ENCODE measurements at places on chromosomes 7 and 10.

GRCh38 chr7:64887756-64888508 is 15.1 kb upstream of the ZNF273 start:
- peaks cover 16% of the 10 kb centered on the region for H3K4me1 ChIP-seq
- H3K4me3 ChIP-seq = peak overlapping the region; percentile 94
- peak overlapping the region; percentile 81 for H3K27ac ChIP-seq

GRCh38 chr10:50400694-50401093 is 149.4 kb upstream of the ASAH2 start:
- H3K4me3 ChIP-seq = no peak overlapping the region
- DNase-seq = no peak
- H3K27ac ChIP-seq = no peak overlapping the region

DNA sequence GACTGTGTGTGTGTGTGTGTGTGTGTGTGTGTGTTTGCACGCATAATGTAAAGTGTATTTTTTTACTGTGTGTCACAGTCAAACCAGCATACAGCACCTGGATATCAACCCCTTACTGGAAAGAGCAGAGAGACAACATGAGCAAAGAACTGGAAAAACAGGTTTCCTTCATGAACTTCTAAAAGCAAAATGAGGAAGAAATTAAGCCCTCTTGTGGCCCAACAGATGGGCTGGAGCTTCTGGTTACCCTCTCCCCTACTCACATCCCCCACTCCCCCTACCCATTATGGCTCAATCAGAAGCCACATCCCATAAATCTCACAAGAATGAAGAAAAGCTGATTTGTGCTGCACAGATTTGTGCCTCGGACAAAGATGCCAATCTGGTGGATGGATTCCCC is 36.2 kb downstream of the PDE1C start:
- H3K4me1 ChIP-seq = no peaks in the 10 kb centered on the region
- no peaks in the 10 kb centered on the region for H3K36me3 ChIP-seq
- H3K27ac ChIP-seq = no peak overlapping the region
- H3K4me3 ChIP-seq = no peak overlapping the region

DNA sequence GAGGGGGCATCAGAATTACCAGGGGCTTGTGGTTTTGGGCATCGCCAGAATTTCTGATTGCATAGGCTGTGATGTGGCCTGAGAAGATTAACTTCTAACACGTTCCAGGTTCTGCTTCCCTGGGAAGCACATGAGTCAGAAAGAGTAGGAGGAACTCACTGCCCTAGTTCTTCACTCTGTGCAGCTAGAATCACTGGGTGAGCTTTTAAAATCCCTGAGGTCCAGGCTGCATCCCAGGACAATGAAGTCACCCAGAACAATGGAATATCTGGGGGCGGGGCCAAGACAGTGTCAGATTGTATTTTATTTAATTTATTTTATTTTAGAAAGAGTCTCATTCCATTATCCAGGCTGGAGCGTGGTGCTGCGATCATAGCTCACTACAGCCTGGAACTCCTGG is 636.5 kb downstream of the CALN1 start:
- H3K4me3 ChIP-seq = no peak overlapping the region
- H3K36me3 ChIP-seq = no peaks in the 10 kb centered on the region
- H3K27ac ChIP-seq = no peak overlapping the region
- DNase-seq = no peak

GRCh38 chr7:75889826-75890225 is 11.0 kb downstream of the RHBDD2 start:
- H3K4me1 ChIP-seq = peaks cover 12% of the 10 kb centered on the region
- DNase-seq = no peak
- no peaks in the 10 kb centered on the region for H3K36me3 ChIP-seq
- peak overlapping the region; percentile 47 for H3K4me3 ChIP-seq

DNA sequence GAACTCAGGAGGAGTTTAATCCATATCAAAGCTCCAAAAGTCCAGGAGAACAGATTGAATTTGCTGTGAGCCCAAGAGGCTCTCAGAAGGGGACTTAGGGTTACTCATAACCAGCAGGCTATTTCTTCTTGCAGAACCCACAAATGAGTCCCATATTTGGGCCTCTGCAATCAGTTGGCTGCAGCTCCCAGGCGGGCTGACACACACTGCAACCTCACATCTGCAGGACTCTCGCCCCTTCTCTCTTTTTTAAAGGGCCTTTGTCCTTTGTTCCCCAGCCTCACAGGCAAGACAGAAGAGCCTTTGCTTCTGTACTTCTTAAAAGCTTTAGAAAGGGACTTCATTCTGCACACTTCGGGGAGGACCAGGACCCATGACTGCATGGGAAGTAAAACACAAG is 26.7 kb downstream of the CREB3L2 start:
- H3K4me1 ChIP-seq = peaks cover 20% of the 10 kb centered on the region
- H3K36me3 ChIP-seq = no peaks in the 10 kb centered on the region
- no peak overlapping the region for H3K4me3 ChIP-seq
- no peaks in the 10 kb centered on the region for H3K27me3 ChIP-seq
- no peak for DNase-seq

DNA sequence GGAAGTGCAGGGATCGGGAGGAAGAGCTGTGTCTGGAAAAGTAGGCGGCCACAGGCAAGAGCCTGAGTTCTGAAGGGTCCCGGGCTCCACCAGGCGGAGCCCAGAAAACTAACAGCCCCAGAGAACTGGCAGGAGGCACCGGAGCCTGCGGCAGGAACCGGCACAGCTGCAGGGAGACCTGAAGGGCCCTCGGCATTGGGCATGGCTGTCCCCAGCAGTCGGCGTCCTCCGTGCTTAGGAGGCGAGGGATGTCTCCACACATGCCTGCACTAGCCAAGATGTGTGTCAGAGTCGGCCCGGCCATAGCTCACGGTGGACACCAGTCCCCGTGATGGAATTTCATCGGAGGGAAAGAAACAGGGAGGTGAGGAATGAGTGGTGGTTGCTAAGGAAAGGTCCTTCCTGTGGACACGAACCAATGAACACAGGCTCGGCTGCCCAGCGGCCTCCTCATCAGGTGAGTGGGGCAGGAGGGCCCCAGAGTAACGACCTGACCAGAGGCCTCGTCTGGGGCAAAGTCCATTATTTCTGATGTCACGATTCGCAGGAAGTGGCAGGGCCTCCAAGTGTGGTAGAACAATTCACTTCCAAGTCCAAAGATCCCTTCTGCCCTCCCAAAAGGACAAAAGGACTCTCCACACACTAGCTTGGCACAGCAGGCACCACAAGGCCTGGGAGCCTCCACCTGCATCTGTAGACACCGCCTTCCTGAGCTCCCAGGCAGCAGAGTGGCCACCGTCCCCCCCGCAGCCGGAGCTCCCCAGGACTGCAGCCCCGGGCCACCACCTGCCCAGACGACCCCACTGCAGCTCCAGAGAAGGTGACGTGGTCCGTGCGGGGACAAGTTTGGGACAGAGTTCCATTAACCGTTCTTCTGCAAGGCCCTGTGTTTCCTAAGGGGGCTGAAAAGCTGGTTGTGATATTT is 444.2 kb downstream of the PTPRN2 start:
- H3K4me1 ChIP-seq = no peaks in the 10 kb centered on the region
- no peak overlapping the region for H3K4me3 ChIP-seq
- H3K27ac ChIP-seq = no peak overlapping the region
- H3K27me3 ChIP-seq = no peaks in the 10 kb centered on the region
- no peak for DNase-seq
- H3K36me3 ChIP-seq = no peaks in the 10 kb centered on the region

DNA sequence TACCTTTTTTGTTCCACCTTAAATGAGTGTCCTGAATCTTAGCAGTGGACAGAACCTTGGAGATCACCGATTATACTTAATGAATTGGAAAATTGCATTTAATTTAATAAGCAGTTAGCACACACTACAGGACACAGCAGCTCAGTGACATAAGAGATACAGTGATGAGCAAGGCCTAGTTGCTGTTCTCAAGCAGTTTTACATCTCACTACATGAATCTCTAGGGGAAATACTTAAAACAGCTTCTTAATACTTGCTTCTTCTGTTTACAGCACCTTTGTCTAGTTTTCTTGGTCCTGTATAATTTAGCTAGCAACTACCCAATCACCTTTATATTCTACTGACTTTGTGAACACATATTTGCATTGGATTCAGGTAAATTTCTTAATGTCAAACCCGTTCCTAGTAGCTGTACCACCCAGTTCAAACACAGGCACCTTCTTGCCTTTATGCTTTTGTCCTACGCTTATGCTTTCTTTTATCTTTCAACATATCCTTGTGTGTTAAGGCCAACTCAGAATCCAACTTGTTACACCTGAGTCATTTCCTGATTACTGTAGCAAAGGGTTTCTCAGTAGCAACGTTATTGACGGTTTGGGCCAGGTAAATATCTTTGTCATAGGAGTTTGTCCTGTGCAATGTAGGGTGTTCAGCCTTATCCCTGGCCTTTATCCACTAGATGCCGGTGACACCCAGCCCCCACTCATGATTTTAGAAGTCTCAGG is 1.8 kb downstream of the STAM start:
- no peaks in the 10 kb centered on the region for H3K27me3 ChIP-seq
- peak overlapping the region; percentile 100 for H3K27ac ChIP-seq

DNA sequence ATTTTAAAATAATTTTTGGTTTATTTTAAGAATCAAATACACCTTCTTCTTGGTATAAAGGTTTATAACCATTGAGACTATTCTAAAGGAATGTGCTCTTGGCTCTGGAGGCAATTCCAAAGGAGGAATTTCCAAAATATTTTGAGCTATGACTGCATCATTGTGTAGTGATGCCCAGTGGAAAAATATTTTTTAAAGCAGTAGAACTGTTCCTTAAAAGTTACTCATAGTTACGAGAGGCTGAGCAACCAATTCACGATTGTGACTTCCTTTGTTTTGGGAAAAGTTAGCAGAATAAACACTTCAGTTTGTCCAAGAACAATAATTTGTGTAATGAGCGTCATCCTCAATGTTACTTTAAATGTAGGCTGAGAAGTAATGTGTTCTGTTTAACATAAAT is 233.6 kb downstream of the BAMBI start:
- no peaks in the 10 kb centered on the region for H3K4me1 ChIP-seq
- no peak overlapping the region for H3K27ac ChIP-seq
- no peak overlapping the region for H3K4me3 ChIP-seq

- H3K4me3 ChIP-seq = no peak overlapping the region
- no peak for DNase-seq
- H3K4me1 ChIP-seq = no peaks in the 10 kb centered on the region
- H3K27me3 ChIP-seq = no peaks in the 10 kb centered on the region
- no peaks in the 10 kb centered on the region for H3K36me3 ChIP-seq
- no peak overlapping the region for H3K27ac ChIP-seq
These were observed 485.1 kb downstream of the SEMA3D start for GRCh38 chr7:84701524-84702306.
